ENCODE measurements at places on chromosomes 13 and 19.

GRCh38 chr13:76129305-76130000, 493.3 kb downstream of the LMO7 start:
- DNase-seq, result no peak

DNA sequence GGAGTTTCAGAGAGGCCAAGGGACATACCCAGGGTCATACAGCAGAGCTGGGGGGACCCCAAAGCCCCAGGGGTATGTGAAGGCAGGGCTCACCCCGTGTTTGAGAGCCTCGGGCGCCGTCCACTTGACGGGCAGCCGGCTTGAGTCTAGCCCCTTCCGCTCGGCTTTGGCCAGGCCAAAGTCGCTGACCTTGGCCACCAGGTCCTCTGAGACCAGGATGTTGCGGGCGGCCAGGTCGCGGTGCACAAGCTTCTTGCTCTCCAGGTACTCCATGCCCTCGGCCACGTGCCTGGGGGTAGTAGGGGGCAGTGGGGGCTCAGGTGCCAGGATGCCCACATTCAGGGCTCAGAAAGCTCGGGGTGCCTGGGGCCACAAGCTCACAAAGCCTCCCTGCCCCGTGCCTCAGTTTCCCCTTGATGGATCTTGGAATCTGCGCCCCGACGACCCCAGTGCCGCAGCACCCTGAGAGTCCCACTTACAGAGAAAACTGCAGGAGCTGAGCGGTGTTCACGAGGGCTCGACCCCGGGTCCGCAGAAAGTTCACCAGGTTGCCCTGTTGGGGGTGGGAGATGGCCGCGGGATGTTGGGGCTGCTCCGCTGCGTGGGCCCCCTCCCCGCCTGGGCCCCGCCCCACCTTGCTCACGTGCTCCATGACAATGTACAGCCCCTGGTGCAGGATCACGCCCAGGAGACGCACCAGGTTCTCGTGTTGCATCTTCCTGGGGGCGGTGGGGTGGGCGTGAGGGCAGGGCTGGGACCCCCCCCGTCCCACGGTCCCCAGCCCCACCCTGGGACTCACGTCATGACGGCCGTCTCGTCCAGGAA, 7.1 kb downstream of the MATK start:
- no peak for DNase-seq

DNA sequence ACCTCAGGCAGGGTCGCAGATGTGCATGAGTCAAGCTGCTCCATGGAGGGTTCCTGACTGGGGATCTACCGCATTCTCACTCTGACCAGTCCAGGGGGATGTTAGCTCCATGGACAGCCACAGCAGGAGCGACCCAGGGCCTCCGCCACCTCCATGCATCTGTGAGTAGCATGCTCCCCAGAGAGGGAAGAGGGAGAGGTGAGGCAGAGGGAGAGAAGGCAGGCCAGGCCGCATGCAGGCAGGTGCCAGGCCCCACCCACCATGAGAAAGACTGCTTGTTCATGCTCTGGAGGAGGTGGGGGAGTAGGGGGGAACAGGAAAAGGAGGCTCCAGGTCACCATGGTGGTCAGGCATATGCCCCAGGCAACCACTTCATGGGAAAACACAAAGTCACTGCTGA, 20.3 kb downstream of the TUBA3C start:
- no peak for DNase-seq

DNA sequence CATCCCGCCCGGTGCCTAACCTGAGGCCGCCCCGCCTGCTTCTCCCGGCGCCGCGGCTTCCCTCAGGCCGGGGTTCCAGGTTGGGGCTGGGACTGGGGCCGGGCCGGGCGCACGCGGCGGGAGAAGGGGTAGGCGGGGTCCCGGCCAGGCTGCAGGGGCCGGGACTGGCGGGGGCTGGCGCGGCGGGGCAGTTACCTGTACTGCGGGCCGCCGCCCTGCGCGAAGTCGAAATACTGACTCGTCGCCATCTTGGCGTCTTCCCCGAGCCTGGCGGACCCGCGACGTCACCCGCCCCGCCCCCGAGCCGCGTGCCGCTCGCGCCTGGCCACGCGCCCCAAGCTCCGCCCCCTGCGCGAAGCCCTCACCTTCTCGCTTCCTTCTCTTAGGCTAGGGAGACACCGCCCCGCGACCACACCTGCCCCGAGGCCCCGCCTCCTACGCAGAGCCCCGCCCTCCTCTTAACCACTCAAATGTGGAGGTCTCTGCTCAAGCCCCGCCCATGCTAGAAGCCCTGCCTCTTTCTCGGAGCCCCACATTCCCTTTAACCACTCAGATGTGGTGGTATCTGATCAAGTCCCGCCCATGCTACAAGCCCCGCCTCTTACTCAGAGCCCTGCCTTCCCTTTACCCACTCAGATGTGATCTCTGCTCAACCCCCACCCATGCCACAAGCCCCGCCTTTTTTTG, at the start of gene ZFR2:
ZFR2 (minus strand) TSS at position 269 of the 687 bp plus-strand sequence; CDS start at position 248, 21 bp downstream.
- DNase-seq, result no peak

- peak; percentile 58 for DNase-seq
These were observed 1.8 kb downstream of the DACH1 start for GRCh38 chr13:71864986-71865873.

DNA sequence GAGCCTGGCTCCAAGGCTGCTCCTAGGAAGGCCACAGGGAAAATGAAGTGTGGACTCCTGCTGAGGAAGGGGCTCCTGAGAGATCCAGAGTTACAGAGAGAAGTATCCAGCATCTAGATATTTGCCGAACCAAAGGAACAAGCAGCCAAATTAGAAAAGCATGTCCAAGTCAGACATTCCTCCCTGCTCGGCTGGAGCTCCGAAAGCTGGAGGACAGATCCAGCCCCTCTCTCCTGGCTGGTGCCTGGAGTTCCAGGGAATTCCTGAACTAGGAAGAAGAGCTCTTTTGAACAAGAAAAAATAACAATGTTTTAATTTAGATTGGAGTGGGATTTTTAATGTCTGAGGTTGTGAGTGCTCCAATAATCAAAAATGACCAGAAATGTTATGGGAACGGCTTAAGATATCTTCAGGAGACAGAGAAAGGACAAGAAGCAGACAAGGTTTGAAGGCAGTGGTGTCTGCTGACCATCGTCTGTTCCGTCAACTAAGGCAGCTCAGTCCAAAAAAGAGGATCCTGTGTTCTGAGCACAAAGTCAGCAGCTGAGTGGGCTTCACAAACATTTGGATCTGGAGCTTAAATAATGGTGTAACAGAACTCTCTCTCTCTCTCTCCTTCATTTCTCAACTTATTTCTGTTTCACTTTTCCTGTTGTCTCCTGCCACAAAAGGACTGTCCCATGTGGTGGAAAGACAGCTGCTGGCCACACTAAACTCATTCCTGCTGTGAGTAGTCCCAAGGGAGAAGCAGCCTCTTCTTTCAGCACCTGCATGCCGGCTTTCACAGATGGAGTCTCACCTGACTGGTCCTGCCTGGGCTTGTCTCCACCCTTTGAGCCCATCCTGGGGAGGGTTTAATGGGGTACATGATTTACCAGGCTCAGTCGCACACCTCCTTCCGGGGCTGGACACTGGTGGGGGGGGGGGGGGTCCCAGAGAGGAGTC, 31.5 kb upstream of the IRS2 start:
- DNase-seq, result no peak

DNA sequence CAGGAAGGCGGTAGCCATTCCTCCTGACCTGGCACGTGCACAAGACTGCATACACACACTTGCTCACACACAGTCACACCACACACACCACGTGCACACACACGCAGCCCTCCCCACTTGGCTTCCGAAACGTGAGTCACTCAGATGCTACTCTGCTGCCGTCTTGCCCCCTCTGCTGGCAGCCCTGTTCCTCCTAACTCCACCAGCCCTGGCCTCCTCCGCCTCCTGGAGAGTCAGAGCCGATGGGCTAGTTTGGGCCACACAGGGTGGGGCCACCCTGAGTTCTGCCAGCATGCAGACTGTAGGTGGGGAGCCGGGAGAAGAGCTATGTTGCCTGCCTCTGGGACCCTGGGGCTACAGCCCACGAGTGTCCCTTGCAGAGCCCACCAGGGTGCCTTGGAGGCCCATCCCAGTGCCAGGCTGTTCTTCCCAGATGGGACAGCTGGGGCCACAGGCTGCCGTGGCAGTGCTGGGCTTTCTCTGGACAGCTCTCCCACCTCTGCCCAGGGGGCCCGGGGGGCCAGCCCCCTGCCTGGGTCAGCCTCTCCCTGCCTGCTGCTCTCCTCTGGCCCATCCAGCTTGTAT, 12.1 kb downstream of the PIN1 start:
- DNase-seq, result peak; percentile 22

GRCh38 chr19:34172661-34173192, 423 bp downstream of the LSM14A start:
- DNase-seq, result no peak

DNA sequence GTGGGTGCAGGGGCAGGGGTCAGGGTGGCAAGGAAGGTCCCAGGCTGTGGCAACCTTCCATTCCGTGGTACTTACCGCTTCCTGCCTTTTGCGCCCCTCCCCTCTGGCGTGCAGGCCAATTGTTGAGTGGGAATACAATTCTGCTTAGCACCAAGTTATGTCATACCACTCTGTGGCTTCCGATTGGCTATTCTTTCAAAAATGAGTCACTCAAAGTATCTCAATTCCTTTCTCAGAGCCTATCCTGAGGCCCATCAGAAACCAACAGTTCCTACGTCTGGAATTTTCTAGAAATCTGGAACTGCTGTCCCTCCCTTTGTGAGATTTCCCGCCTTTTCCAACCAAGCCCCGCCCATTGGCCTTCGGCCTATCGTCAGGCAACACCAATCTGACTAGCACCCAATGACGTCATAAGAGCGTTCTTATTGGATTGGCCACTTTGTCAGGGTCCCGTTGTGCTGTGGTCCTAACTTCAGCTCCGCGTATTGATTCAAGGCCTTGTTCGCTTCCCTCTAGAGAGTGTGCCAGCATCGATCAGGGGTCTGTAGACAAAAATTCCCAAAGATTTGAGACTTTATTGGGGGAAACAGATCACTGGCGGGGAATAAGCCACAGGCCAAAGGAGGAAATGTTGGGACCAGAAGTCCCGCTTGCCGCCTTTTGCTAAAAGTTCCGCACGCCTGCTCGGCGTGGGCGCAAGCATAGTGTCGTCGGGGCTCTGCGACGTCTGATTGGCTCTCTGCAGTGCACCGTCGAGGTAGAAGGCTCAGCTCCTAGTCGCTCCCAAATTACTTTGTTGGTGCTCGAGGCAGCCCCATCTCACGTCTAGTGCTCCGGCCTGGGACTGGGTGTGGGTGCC, 11.7 kb downstream of the NTN5 start:
- DNase-seq, result peak; percentile 75

- DNase-seq, result peak; percentile 2
These were observed 199.7 kb upstream of the TSHZ3 start for GRCh38 chr19:31548941-31549340.

GRCh38 chr19:48874303-48875135, 2.3 kb downstream of the PPP1R15A start:
- DNase-seq, result peak; percentile 9

DNA sequence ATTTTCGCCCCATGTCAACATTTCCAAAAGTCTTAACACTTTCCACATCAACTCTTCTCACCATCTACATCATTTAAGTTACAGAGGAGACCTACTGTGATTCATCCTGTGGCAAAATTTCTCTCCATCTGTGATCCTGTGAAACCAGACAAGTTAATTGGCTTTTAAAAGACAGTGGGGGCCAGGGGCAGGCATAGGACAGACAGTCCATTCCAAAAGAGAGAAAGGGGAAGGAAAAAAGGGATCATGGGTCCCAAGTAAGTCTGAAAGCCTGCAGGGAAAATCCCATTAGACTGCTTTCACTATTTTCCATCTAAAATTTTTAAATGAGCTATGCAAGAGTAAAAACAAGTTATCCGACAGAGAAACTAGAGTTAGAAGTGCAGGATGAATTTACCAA, 121.0 kb downstream of the MRPL57 start:
- peak; percentile 4 for DNase-seq

DNA sequence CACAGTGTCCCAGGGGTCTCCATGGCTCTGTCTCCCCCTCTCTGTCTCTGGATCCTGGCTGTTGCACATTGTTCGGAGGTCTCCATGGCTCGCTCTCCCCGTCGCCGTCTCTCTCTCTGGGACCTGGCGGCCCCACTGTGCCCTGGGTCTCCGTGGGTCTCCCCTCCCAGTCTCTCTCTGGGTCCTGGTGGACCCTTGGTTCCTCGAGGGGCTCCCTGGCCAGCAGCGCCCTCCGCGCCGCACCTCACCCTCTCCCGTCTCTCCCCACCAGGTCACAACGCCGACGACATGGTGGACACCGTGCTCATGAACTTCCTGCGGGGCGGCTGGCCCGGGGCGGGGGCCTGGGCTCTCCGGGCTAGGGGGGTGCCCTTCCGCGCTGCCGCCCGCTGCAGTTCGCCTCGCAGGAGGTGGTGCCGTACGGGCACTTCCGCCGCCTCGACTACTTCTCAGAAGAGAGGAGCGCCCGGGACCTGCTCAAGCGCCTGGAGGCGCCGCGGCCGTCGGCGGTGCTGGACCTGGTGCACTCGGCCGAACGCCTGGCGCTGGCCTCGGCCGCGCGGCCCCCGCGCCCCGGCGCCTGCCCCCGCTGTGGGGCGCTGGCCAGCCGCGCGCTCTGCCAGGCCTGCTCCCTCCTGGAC, 29.1 kb downstream of the SIGLEC5 start:
- no peak for DNase-seq

DNA sequence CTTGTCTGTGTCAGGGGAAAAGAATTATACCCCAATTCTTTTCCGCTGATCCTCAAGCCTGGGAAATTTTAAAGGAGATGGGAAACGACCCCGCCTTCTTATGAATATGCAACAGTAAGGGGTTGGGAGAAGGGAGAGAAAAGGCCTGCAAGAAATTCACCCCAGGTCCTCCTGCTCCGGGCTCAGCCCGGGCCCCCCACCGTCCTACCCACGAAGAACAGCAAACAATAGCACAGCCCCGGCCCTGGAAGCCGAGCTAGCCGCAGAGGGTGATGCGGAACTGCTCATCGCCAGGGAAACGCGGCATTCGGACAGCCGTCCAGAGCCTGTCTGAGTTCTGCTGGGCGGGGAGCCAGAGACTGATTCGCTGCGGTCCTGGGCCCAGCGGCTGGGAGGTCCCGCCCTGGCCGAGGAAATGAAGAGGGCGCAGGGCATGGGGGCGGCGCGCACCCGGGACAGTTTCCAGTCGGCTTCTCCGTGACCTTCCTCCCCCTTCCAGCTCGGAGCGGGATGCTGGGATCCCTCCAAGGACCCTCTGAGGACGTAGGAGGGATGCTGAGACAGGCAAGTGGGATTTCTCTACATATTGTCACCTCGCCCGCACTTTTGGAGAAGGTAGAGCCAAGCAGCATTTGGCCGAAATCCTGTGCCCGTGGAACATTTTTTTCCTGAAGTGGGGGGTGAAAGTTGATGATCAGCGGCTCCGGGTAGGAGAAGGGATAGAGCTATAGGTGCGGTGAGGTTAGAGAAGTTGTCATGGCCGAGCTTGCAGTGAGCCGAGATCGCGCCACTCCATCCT, 82.3 kb upstream of the C1QTNF9B start:
- no peak for DNase-seq

GRCh38 chr13:100409132-100409531, 179.5 kb downstream of the GGACT start:
- no peak for DNase-seq

DNA sequence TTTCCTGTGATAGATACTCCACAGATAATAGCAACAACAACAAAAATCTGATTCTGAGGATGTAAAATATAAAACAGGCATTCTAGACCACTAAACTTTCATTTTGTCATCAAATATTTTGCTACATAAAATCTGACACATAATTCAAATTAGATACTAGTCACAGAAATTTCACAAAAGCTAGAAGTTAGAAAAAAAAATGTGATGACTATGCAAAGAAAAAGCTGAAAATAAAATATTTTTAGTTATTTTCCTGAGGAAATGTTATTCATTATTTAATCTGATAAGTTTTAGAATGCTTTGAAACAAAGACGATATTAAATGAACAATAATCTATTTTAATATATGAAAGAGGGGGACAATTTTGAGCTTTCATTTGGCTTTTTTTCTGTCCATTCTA, 357.2 kb downstream of the SLITRK6 start:
- DNase-seq, result no peak
